ENCODE measurements at places on chromosomes 5 and 9. TPM values are rescaled to one million over a fixed set of nuclear protein-coding genes. Genes with fewer than 3 reads are reported as not detected.

The ANKRD20A1 gene
- 2.7 TPM for total RNA-seq

GRCh38 chr5:61320860-61321259 is 11.2 kb upstream of the ZSWIM6 start:
- H3K36me3 ChIP-seq = no peaks in the 10 kb centered on the region
- H3K4me3 ChIP-seq = no peak overlapping the region
- no peak overlapping the region for H3K27ac ChIP-seq

- H3K27ac ChIP-seq = no peak overlapping the region
- no peaks in the 10 kb centered on the region for H3K27me3 ChIP-seq
- no peak for DNase-seq
- H3K4me1 ChIP-seq = peaks cover 15% of the 10 kb centered on the region
Measured at GRCh38 chr9:19460243-19460642, 51.4 kb downstream of the ACER2 start.

DNA sequence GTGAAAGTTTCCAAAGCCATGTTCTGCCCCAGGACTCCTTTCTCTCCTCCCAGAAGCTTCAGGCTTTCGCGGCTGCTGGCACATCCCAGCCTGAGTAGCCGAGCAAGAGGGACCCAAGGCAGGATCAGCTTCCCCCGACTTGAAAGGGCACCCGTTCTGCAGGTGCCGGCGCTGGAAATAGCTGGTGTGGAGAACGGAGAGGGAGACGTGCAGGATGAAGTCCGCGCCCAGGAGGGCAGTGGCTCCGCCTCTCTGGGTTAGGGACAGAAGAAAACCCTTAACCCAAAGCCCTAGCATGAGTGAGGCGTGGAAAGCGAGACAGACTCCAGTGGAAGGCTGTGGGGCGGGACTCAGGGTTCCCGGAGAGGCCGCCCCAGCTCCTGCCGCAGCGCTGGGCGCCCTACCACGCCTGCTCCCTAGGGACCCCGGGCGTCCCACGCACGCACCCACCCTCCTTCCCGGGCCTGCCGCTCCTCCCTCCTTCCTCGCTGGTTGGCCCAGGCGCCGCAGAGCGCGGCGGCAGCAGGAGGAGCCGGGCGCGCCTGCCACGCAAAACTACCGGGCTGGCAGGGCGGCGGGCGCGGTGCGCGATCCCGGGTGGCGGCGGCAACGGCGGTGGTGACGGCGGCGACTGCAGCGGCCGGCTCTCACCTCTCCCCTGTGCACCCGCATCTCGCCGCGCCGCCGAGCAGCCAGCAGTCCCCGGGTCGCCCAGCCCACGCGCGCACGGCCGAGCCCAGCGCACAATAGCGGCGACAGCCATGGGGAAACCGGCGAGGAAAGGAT is at the start of gene SLC1A1:
Gene SLC1A1 (plus strand): TSS at position 550 of the 786 bp plus-strand sequence. CDS start 212 bp downstream, at position 762.
- H3K4me1 ChIP-seq = peaks cover 19% of the 10 kb centered on the region
- DNase-seq = no peak
- H3K4me3 ChIP-seq = no peak within 1 kb of the TSS
- no peak within 1 kb of the TSS for H3K27ac ChIP-seq

DNA sequence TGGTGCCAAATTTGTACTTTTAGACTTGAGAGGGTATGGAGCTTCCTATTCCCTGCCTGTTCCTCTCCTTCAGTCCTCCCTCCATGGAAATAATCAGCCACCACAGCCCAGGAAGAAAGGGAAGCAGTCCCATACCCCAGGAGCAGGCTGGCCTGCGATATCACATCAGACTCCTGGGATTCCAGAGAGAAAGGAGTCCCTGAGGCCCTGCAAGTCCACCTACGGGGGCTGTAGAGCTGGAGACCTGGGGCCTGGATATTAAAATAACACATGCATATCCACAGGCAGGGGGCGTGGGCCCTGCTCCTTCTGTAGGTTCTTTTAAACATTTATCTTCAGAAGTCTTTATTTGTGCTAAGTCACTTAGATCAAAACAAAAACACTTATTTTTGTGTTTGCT is 117.2 kb downstream of the TMEM174 start:
- no peak for DNase-seq
- H3K36me3 ChIP-seq = no peaks in the 10 kb centered on the region
- H3K27me3 ChIP-seq = no peaks in the 10 kb centered on the region
- H3K27ac ChIP-seq = no peak overlapping the region
